ENCODE measurements at places on chromosomes 16 and 17. TPM values are rescaled to one million over a fixed set of nuclear protein-coding genes. Genes with fewer than 3 reads are reported as not detected.
A peak's percentile ranks its signal among the peaks of the same experiment; 100 is the strongest.

The ADAP2 gene
- total RNA-seq: 19.8 TPM

The CACNG5 gene
- not detected for total RNA-seq

The C1QTNF1 gene
- 28.3 TPM for total RNA-seq

The RASL10B gene
- total RNA-seq: 2.2 TPM

The KRT20 gene
- total RNA-seq: not detected

The HOXB2 gene
- total RNA-seq: 11.0 TPM

The AMZ2 gene
- 50.5 TPM for total RNA-seq

The TRPV2 gene
- 86.5 TPM for total RNA-seq

The EVI2B gene
- 87.9 TPM for total RNA-seq

The CLEC10A gene
- 12.6 TPM for total RNA-seq

DNA sequence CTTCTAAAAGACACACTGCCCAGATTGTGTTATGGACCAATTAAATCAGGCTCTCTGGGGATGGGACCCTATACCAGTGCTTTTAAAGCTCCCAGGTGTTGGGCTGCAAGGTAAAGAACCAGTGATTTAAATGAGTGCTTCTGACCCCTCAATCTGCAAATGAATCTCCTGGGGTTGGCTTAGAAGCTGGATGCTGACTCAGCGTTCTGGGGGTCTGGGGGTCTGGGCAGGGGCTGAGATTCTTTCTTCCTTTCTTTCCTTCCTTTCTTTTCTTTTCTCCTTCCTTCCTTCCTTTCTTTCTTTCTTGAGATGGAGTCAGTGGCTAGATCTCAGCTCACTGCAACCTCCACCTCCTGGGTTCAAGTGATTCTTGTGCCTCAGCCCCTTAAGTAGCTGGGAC lies 2.0 kb upstream of the TVP23A start:
- no peaks in the 10 kb centered on the region for H3K27me3 ChIP-seq
- no peaks in the 10 kb centered on the region for H3K4me1 ChIP-seq
- H3K4me3 ChIP-seq: no peak overlapping the region
- H3K36me3 ChIP-seq: no peaks in the 10 kb centered on the region

DNA sequence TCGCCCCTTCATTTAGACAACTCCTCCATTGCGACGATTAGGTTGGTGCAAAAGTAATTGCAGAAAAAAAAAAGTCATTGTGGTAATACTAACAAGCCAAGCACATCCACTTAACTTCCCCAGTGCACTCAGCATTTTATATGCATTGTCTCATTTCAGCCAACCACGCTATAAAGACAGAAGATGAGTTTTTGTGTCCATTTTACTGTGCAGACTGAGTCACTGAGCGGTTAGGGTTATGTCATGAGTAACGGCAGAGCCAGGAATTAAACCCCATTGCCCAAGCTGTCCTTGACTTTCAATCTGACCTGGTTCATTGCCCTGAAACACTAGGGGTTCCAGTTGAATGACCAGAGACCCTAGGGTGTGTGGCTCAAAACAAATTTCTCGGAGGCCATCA lies 218.7 kb downstream of the XYLT1 start:
- H3K27me3 ChIP-seq: no peaks in the 10 kb centered on the region
- H3K27ac ChIP-seq: no peak overlapping the region
- no peaks in the 10 kb centered on the region for H3K4me1 ChIP-seq
- no peak overlapping the region for H3K4me3 ChIP-seq
- DNase-seq: no peak

DNA sequence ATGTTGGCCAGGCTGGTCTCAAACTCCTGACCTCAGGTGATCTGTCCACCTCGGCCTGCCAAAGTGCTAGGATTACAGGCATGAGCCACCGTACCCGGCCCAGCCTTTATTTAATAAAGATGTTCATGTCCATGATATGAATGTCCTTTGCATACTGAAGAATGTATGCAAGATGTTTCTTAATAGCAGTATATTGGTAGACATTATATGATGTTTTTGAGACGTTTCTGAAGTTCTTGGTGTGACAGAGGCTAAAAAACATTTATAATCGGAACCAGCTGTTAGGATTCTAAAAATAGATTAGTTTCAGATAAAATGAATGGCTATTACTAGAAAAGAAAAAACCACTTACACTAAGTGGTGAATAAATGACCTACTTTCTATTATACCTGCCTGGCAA lies 11.8 kb downstream of the PDZD9 start:
- H3K4me3 ChIP-seq: no peak overlapping the region
- no peak for DNase-seq
- peaks cover 21% of the 10 kb centered on the region for H3K4me1 ChIP-seq
- H3K36me3 ChIP-seq: peaks cover 12% of the 10 kb centered on the region

GRCh38 chr16:88737298-88738150 lies 31.2 kb downstream of the CTU2 start:
- peaks cover 5% of the 10 kb centered on the region for H3K4me1 ChIP-seq
- DNase-seq: peak; percentile 92
- H3K27ac ChIP-seq: no peak overlapping the region
- H3K27me3 ChIP-seq: no peaks in the 10 kb centered on the region
- H3K4me3 ChIP-seq: no peak overlapping the region

- peak overlapping the region; percentile 2 for H3K4me3 ChIP-seq
- peaks cover 17% of the 10 kb centered on the region for H3K4me1 ChIP-seq
- DNase-seq: no peak
- H3K36me3 ChIP-seq: no peaks in the 10 kb centered on the region
Measured at GRCh38 chr17:28118362-28118761, 75.9 kb downstream of the NLK start.

DNA sequence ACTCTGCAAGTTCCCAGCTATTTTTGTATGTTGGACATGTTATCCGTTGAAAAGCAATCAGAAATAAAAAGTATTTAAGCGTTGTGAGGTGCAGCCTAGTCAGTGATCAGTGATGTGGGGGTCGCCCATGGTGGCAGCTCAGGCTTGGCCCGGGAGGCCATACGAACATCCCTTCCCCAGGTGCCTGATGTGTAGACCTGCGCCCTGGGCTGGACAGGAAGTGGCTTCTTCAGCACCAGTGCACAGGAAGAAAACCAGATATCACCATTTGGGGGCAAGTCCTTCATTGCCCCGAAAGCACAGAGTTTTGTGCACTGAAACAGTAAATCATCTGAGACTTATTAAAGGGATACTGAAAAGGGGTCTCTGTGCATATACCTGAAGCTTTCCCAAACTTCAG lies 98.9 kb downstream of the SOCS1 start:
- no peak overlapping the region for H3K4me3 ChIP-seq
- no peaks in the 10 kb centered on the region for H3K27me3 ChIP-seq
- H3K36me3 ChIP-seq: no peaks in the 10 kb centered on the region

- peaks cover 80% of the 10 kb centered on the region for H3K4me1 ChIP-seq
- peak overlapping the region; percentile 76 for H3K27ac ChIP-seq
- no peak overlapping the region for H3K4me3 ChIP-seq
- no peaks in the 10 kb centered on the region for H3K36me3 ChIP-seq
- DNase-seq: no peak
- no peaks in the 10 kb centered on the region for H3K27me3 ChIP-seq
Measured at GRCh38 chr16:81477697-81478693, 33.4 kb downstream of the CMIP start.

- DNase-seq: no peak
- no peaks in the 10 kb centered on the region for H3K27me3 ChIP-seq
- no peak overlapping the region for H3K27ac ChIP-seq
- no peaks in the 10 kb centered on the region for H3K36me3 ChIP-seq
- no peaks in the 10 kb centered on the region for H3K4me1 ChIP-seq
Measured at GRCh38 chr17:56064506-56064905, 88.8 kb upstream of the ANKFN1 start.

DNA sequence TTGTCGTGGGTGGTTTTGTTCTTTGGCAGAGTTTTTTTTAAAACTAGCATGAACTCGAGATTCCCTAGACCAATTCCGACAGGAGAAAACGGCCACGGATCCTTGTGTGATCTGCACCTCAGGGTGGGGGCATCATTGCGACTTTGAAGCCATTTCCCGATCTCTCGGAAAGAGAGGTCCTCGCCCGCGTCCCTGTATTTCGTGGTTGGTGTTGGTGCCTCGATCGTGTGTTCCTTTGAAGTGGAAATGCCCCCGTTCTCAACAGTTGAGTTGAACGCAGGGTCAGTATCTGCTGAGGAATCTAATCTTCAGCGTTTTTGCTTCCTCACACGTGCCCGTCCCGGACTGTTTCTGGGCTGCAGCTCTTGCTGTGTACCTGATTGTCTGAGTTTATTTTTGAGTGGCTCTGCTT lies 1.1 kb downstream of the CRAMP1 start:
- peak overlapping the region; percentile 90 for H3K4me3 ChIP-seq
- H3K27ac ChIP-seq: peak overlapping the region; percentile 70
- DNase-seq: no peak
- H3K27me3 ChIP-seq: no peaks in the 10 kb centered on the region
- H3K36me3 ChIP-seq: peaks cover 11% of the 10 kb centered on the region

DNA sequence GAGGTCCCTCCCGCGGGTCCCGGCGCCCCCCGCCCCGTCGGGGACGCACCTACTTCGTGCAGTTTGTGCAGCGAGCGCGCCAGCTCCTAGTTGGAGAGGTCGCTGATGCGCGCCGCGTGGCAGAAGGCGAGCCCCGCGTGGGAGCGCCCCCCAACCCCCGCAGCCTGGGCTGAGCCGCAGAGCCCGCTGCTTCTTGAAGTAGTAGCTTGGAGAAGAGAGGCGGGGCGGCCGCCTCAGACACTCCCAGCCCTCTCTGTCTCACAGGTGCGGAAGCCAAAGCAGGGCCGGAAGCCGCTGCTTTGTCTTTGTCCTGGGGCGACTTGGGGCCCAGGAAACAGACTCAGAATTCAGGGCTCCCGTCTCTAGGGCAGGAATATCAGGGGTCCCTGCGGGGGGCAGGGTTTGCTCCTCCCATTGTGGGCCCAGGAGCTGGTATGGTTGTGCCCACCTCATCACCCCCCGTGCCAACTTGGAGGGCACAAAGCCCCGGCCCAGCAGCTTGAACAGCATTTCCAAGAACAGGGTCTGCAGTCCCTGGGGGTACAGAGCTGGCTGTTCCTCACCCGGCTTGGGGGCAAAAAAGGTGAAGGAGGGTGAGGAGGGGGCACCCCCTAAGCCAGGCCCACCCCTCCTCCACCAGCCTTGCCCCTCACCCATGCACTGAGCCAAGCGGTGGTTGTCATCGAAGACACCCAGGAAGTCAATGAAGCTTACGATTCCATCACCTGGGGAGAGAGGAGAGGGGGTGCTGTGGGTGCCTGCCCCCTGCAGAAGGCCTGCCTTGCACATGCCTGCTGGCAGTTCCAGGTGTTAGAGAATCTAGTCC lies 13.5 kb downstream of the SPATA32 start:
- H3K4me3 ChIP-seq: peak overlapping the region; percentile 61
- peaks cover 19% of the 10 kb centered on the region for H3K36me3 ChIP-seq
- peak; percentile 85 for DNase-seq
- H3K4me1 ChIP-seq: peaks cover 18% of the 10 kb centered on the region
- H3K27me3 ChIP-seq: no peaks in the 10 kb centered on the region

DNA sequence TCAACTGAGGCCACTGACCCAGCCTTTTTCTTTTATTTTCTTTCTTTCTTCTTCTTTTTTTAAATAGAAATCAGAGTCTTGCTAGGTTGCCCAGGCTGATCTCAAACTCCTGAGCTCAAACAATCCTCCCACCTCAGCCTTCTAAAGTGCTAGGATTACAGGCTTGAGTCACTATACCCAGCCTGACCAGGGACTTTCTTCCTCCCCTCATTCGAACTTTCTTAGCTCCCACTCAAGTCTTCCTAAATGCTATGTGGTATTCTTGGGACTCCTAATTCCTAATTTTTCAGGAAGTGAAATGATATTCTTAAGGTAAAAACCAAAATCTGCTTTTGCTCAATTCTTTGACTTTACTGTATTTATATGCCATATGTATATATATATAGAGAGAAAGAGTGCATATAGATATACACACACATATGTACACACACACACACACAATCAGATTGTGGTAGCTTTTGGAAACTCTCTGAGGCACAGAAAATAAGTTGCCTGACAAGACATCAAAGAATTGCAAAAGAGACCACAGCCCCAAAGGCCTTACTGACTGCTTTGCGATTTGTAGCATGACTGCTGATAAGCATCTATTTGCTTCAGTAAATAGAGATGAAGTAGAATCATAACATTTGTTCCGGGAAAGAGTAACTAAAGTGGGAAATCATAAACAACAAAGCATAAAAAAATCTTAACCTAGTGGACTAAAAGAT lies 9.5 kb upstream of the AMZ2 start:
- H3K27ac ChIP-seq: peak overlapping the region; percentile 87
- no peak overlapping the region for H3K4me3 ChIP-seq
- no peak for DNase-seq
- H3K27me3 ChIP-seq: no peaks in the 10 kb centered on the region
- peaks cover 4% of the 10 kb centered on the region for H3K4me1 ChIP-seq

DNA sequence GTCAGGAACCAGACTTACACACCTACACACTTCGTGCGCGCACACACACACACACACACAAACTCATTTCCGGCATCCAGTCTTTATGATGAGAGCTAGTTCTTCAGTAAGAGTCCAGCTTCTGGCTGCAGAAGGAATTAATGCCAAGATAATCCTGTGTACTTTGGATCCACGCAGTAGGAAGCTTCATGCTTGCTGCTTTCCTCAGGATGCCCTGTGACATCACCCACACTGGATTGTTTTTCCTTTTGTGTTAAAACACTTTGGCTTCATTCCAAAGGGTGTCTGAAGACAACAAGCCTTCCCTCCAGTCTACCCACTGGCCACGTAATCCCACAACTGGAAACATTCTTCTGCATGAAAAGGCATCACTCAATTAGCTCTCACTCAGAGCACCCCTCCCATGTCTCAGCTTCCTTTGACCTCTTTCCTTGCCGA lies 35.4 kb downstream of the KCNJ16 start:
- H3K27me3 ChIP-seq: no peaks in the 10 kb centered on the region
- DNase-seq: no peak
- no peaks in the 10 kb centered on the region for H3K36me3 ChIP-seq
- no peaks in the 10 kb centered on the region for H3K4me1 ChIP-seq
- H3K4me3 ChIP-seq: no peak overlapping the region
- no peak overlapping the region for H3K27ac ChIP-seq

DNA sequence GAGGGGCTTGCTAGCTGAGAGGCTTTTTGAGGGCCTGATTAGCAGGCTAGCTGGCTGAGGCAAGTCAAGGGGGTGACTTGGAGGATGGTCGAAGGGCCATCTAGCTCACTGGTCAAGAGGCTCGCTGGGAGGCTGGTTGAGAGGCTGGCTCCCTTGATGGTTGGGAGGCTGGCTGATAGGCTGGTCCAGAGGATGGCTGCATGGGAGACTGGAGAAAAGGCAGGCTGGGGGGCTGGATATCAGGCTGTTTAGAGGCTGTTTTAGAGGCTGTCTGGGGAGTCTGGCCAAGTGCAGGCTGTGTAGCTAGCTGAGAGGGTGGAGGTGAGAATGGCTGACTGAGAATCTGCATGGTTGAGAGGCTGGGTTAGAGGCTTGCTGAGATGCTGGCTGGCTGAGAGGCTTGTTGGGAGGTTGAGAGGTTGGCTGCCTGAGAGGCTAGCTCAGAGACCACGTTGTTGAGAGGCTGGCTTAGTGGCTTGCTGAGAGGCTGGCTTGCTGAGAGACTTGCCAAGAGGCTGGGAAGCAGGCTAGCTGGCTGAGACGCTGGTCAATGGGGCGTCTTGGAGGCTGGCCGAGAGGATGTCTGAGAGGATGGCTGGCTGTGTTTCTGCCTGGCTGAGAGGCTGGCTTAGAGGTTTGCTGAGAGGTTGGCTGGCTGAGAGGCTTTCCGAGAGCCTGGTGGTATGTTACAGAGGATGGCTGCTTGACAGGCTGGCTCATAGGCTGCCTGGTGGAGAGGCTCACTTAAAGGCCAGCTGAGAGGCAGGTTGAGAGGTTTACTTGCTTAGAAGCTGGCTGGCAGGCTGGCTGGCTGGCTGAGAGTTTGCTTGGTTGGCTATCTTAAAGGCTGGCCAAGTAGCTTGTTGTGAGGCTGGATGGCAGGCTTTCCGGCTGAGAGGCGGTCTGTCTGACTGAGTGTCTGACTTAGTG lies 36.6 kb upstream of the ACSM2B start:
- H3K36me3 ChIP-seq: no peaks in the 10 kb centered on the region
- H3K27ac ChIP-seq: peak overlapping the region; percentile 58
- H3K27me3 ChIP-seq: no peaks in the 10 kb centered on the region
- H3K4me3 ChIP-seq: no peak overlapping the region
- DNase-seq: peak; percentile 91

All from upper lobe of right lung (tissue), 1 donor.